ENCODE measurements at places on chromosomes 5 and 9.

DNA sequence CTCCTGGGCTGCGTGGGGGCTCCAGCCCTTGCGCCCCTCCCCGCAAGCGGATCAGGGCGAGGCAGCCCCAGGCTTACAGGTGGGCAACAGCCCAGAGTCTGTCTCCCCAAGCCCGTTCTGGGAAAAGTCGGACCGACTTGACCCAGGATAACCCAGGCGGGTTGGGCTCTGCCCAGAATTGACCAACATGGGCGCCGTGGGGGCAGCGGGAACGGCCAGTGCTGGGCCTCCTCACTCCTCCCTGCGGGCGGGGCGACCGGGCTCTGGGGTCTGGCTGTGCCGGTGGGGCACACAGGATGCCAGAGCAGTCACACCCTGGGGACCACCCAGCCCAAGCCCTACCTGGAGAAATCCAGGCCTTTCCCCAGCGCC is 15.3 kb upstream of the SYNPO start:
- DNase-seq: no peak

DNA sequence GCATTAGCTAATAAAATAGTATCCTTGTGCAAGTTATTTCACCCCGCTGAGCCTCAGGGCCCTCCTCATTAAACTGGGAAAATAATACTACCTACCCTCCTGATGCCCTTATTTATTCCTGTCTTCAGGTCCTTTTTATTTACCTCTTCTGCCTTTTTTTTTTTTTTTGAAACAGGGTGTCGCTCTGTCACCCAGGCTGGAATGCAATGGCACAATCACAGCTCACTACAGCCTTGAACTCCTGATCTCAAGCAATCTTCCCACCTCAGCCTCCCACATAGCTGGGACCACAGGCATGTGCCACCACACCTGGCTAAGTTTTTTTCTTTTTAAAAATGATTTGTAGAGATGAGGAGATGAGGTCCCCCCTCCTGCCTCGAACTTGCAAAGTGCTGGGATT is 20.9 kb downstream of the HBEGF start:
- DNase-seq: no peak

- DNase-seq: no peak
Measured at GRCh38 chr5:144048259-144048856, 122.1 kb downstream of the YIPF5 start.

DNA sequence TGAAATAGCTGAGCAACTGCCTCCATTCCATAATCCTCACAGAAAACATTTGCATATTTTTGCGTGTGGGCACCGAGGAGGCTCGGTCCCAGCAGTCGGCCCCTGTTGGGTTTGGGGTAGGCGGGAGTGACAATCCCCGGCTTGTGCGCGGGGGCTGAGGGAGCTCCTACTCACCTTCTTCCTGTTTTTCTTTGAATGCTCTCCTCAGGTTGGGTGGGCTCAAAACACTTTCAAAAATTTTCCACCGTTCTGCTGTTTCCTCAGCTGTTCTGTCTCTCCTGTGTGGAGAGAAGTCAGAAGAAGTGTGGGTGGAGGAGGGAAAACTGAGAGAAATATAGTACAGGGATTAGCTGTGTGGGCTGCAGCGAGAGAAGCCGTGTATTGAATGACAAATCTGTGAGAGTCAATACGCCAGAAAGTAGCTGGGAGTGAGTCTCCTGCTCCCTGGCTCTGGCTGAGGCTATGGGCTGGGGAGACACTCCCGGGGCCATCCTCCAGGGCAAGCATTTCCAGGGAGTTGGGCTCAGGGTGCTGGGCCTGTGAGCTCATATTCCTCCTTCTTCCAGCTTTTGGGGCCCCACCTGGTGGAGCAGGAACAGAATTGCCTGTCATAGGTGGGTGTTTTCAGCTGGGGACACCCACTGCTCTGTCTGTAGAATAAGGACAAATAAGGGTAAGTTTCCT is 84.7 kb downstream of the CMYA5 start:
- no peak for DNase-seq

DNA sequence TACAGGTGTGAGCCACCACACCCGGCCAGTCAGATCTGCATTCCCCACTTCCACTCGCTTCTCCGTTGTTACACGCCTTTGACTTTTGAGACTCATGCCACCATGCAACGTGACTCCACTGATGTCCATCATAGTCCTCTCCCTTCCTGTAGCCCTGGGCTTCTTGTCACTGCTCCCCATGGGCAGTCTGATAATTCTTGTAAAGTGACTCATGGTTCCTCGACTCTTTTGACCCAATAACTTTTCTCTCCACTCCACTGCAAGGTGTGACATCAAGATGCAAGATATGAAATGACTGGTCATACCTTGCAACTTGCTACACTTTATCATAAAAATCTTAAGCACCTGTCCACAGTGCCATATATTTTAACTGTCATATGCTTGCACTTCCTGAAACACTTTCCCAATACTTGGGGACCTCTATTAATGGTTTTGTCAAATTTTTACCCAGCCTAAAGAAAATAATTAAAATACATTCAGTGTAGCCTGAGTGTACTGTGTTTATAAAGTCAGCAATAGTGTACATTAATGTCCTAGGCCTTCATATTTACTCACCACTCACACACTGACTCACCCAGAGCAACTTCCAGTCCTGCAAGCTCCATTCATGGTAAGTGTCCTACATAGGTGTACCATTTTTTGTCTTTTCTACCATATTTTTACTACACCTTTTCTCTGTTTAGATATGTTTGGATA is 18.6 kb upstream of the ANKRD18A start:
- DNase-seq: no peak

- no peak for DNase-seq
Measured at GRCh38 chr5:82521431-82522051, 243.4 kb upstream of the RPS23 start.

- no peak for DNase-seq
Measured at GRCh38 chr5:127568166-127568565, 50.7 kb downstream of the PRRC1 start.

DNA sequence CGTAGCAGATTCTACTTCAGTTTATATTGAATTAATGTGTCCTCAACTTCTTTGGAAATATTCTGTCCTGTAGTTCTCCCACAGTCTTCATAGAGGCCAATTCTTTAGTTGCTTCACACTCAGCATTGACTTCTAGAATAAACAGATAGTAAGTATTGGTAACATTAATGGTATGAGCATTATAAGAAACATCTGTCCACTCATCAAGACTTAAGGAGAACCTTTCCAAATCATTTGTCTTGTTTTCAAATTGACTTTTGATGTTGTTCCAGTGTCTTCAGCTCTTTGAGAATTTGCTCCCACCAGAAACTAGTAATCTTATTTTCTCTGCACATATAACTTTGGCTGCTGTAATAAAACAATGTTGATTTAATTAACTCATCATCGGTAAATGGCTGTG is 18.3 kb downstream of the RANBP17 start:
- no peak for DNase-seq

Data from mesothelial cell of epicardium (in vitro differentiated cells).